Activated CD4-positive, alpha-beta T cell treated with anti-CD3 and anti-CD28 coated beads for 48 hours (primary cell): ENCODE measurements at places on chromosomes 2 and 18.

DNA sequence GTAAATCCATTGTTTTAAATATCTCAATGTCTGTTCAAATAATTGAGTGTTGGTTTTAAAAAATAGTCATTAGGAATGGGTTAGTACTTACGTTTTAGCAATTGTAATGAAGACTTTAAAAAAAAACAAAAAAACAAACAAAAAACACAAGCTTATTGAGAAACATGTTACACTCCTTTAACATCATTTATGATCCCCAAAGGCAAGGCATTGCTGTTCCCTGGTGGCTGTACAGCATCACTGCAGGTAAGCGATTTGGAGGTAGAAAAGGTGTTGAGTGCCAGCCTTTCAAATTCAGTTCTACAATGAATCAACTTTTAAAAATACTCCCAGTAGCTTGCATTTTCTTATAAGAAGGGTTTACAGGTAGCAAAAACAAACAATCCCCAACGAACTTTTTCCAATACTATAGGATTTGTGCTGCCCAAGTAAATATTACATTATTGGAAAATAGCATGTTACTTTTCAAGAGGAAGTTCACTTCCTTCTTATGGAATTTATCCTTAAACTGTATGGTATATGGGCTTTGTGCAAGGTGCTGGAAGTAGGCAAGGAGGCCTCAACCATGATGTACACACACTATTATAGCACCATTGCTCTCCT is 27.5 kb downstream of the CNRIP1 start:
- peak; percentile 10 for DNase-seq

DNA sequence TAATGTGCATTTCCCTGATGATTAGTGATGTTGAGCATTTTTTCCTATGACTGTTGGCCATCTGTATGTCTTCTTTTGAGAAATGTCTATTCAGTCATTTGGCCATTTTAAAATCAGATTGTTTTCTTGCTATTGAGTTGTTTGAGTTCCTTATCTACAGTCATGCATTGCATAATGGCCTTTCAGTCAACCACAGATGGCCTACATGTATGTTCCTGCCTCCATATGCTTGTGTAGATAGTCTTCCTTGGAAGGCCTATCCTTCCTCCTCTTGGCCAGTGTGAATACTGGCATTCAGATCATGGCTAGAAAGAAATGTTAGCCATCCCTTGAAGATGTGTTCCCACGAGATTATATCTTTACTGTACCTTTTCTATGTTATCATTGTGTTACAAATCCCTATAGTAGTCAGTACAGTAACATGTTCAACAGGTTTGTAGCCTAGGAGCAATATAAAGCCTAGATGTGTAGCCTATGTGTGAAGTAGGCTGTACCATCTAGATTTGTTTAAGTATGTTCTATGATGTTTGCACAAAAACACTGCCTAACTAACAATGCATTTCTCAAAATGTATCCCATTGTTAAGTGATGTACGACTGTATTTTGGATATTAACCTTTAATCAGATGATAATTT is 65.6 kb upstream of the CD302 start:
- no peak for DNase-seq

DNA sequence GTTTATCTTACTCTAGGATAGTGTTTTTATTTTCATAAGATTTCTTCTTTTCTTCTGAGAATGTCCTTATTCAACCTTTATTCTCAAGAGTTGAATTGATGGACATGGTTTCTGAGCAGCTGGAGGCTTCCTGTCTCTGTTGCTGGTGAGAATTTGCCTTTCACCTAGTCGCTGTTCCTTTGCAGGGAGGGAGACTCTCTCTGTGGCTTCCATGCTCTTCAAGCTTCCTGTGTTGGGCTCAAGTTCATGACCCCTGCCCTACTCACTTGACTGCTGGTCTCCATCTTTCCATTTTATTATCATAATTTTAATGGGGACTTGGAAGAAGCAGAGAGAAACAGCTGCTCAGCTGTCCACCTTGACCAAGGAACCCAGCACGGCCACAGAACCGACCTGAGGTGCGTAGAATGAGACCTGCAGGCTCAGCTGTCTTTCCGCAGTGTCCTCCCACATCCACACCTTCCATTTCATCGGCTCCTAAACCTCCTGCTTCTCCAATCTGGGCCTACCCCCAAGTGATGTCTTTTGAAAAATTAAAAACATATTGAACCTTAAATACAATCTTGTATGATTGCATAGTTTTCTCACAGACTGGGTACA is 24.2 kb downstream of the TMEM18 start:
- DNase-seq: no peak

- DNase-seq: no peak
Measured at GRCh38 chr2:20603791-20604190, 47.1 kb downstream of the HS1BP3 start.

GRCh38 chr2:85589982-85590791 is 5.4 kb upstream of the RNF181 start:
- DNase-seq: no peak

- no peak for DNase-seq
Measured at GRCh38 chr18:48787203-48788151, 163.3 kb downstream of the SMAD7 start.

DNA sequence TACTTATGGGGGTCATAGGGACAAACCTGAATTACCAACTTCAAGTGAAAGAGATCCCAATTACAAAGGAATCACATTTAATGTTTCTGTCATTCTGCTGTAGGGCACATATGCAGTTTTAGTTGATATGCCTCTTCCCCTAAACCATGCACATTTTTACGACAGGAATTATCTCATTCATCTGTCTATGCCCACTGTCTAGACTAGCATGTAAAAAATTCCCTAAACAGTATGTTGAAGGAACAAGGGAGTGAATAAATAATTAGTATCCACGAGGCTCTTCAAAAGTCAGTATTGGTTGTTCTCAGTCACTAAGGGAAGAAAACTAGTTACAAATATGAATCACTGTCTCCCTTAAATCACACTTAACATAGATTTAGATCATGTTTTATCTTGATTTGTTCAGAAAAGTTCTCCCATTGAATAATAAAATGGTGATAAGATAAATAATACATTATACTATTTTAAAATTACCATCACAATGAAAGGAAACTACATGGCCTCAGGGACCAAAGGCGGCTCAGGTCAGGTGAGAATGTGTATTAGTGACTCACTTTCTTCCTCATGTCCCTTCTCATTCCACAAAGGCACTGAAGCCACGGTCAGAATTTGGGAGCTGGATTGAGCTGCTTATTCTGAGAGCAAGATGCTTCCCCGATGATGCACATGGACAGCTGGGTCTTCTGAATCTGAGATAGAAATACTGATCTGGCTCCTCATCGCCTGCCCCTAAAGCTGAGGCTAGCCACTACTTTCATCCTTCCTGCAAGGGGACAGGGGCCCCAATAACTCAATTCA is 29.1 kb downstream of the DYM start:
- DNase-seq: no peak

DNA sequence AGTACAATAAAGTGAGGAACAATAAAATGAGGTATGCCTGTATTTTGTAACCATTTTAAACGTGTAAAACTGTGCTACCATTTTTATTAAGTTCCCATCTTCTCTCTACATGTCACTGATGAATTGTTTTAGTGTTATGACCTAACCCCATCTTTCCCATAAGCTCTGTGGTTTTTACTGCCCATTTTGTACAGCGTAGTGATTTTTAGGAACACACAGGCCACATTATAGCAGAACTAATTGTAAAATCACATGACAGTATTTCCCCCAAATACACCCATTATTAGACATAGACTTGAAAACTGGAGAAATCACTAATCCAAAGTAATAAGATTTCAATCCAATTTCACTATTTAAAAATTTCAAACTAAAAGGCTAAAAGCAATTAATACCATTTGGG is 130.7 kb downstream of the TMEM247 start:
- DNase-seq: no peak

GRCh38 chr2:62743506-62743905 is 38.0 kb downstream of the EHBP1 start:
- DNase-seq: no peak

- DNase-seq: no peak
Measured at GRCh38 chr18:22694954-22695353, 238.2 kb upstream of the RBBP8 start.

- DNase-seq: no peak
Measured at GRCh38 chr2:201852878-201853415, 46.6 kb downstream of the CDK15 start.

GRCh38 chr18:61443081-61443725 is 110.0 kb downstream of the CDH20 start:
- no peak for DNase-seq

- no peak for DNase-seq
Measured at GRCh38 chr2:230408244-230408842, 7.7 kb upstream of the SP100 start.

GRCh38 chr2:12773586-12774394 is 57.1 kb downstream of the TRIB2 start:
- no peak for DNase-seq

DNA sequence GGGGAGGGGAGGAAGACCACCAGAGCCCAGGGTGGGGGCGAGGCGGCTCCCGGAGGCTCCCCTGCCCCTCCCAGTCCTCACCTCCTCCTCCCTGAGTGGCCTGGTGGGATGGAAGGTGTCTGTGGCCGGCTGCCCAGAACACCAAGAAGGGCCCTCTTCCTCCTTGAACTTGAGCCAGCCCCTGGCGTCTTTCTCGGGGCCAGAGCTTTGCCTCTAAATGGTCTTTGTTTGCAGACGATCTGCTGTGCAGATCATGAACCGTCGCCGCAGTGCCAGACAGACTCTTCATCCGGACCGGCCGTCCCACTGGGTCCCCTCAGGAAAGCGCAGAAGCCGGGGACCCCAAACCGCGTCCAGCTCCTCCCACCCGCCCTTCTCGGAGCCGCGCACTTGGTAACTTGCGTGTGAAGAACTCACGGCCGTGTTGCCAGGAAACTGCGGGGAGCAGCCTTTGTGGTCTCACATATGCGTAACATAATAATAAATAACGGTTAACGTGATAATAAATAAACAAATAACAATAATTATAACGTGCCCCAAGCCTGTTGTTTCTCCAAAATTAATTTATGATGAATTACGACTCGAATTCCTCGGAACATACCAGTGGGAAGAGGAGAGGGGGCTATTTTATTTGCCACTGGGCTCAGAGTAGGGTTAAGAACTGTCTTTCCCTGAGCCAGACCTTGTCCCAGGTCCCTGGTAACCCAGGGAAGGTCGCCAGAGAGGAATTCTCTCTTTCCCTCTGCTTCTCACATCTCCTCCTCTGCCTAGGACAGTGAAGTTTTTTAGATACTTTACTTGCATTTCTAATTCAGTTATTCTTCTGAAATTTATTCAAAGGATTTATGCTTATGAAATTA is 41.0 kb downstream of the PTGR3 start:
- no peak for DNase-seq

DNA sequence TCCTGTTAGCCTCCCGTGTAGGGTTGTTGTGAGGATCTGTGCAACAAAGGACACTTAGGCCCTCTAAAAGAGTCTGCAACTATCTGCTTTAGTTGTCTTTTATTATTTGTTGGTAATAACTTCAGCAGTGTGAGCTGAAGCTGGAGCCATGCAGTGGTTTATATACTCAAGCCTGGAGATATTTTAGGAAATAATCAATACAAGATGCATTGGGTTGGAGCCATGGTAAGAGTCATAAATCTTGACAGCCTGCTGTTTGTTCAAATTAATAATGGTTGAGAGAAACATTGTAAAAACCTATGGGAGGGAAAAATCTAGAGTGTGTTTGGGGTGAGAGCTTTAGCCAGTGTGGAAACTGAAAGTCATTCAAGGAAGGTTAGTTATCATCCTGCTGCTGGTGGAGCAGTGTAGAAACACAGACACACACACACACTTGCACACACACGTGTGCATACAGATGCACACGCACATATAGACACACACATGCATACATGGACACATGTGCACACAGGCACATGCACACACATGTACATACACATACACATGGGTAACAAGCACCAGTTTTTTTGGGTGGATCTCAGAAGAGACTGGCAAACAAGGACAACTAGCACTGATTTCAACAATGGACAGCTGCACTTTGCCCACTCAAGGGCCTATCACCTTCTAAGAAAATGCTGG is 51.0 kb downstream of the ACOXL start:
- DNase-seq: no peak

DNA sequence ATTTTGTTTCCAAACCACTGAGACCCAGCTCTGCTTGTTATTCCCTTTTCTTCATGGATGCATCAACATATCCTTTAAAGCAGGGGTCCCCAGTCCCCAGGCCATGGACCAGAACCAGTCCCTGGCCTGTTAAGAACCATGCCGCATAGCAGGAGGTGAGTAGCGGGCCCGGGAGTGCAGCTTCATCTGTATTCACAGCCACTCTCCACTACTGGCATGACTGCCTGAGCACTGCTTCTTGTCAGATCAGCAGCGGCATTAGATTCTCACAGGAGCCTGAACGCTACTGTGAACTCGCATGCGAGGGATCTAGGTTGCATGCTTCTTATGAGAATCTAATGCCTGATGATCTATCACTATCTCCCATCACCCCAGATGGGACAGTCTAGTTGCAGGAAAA is 1.6 kb upstream of the POLI start:
- DNase-seq: no peak

DNA sequence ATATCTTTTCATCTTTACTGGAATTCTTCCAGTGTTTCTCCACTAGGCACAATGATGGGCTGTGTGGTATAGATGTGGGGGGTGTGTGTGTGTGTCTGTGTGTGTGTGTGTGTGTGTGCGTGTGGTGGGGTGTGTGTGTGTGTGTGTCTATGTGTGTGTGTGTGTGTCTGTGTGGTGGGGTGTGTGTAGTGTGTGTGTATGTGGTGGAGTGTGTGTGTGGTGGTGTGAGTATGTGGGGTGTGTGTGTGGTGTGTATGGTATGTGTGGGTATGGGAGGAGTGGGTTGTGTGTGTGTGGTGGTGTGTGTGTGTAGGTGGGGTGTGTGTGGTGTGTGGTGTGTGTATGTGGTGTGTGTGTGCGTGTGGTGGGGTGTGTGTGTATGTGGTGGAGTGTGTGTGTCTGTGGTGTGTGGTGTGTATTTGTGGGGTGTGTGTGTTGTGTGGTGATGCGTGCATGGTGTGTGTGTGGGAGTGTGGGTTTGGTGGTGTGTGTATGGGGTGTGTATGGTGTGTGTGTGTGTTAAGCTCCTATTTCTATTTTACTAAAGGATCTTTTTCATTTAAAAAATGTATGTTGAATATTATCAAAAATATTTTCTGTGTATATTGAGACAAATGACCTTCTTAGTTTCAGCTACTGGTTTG is 84.2 kb downstream of the IRS1 start:
- DNase-seq: no peak

GRCh38 chr18:551404-552061 is 28.6 kb upstream of the CETN1 start:
- DNase-seq: no peak

GRCh38 chr18:80253236-80253635 is 5.9 kb upstream of the PARD6G start:
- no peak for DNase-seq

- DNase-seq: no peak
Measured at GRCh38 chr2:181008407-181008806, 28.0 kb downstream of the UBE2E3 start.

GRCh38 chr2:159228081-159228581 is 58.4 kb downstream of the WDSUB1 start:
- no peak for DNase-seq

DNA sequence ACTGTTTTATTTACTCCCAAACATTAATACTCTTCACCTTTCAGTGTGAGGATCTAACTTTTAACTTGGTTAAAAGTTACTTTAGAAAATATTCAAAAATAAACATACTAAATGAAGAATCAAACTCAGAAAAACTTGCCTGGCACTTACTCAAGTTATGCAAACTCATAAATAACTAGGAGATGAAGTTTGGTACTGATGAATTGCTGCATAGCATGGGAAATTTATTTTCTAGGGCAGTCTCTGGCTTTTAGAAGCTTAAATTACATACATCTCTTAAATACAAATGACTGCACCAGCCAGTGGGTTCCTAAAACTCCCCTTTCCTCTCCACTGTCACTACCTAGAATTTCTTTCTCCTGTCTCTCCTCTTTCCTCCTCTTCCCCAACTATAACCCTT is 46.7 kb upstream of the CREB1 start:
- no peak for DNase-seq
